ENCODE measurements at places on chromosomes 2 and 18.

DNA sequence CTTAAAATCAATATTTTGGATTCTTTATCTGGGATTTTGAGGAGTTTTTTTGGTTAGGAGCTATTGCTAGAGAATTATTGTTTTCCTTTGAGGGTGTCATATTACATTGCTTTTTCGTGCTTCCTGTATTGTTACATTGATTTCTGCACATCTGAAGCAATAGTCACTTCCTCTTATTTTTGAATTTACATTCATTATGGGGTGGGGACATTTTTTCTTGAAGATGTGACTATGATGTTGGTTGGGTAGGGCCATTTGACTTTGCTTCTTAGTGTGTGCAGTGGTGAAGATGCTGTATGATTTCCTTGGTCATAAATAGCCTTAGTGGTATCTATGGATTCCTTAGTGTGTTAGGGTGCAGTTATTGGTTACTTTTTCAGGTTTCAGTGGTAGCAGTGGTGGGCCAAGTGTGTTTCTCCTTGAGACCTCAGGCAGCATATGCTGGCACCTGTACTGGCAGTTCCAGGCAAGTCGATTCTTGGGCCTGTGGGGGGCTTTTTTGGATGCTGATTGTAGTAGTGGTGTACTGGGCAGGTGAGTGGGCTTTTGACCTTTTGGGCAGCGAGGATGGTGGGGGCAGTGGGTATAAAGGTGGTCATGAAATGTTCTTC is 61.8 kb downstream of the ARHGAP25 start:
- no peak for DNase-seq

- no peak for DNase-seq
Measured at GRCh38 chr18:49524349-49524748, 37.3 kb upstream of the C18orf32 start.

GRCh38 chr18:76348267-76349066 is 146.6 kb downstream of the ZNF516 start:
- no peak for DNase-seq

GRCh38 chr18:61608316-61608715 is 275.1 kb downstream of the CDH20 start:
- DNase-seq = no peak

DNA sequence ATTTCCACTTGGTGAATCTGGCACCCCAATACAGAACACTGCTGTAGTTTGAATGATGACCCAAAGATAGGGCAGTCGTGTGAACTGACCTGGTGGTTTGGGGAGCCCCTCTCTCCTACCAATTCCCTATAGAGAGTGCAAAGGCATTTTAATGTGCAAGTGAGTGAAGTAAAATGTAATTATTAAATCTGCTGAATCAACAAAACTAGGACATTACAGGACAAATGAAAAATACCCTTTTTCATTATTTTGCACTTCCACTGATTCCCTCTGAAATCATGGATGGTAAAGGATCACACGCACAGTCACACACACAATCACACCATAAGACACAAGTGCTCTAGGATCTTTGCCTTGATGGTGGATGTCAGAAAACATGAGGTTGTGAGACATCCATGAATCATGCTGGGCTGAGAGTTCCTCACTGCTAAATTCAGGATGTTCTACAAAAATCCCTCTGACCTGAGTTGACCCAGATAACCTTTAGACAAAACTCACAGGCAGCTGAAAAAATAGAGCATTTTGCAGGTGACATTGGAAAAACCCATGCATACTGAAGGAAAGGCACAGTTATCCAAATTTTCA is 197.4 kb downstream of the FBXO15 start:
- no peak for DNase-seq

DNA sequence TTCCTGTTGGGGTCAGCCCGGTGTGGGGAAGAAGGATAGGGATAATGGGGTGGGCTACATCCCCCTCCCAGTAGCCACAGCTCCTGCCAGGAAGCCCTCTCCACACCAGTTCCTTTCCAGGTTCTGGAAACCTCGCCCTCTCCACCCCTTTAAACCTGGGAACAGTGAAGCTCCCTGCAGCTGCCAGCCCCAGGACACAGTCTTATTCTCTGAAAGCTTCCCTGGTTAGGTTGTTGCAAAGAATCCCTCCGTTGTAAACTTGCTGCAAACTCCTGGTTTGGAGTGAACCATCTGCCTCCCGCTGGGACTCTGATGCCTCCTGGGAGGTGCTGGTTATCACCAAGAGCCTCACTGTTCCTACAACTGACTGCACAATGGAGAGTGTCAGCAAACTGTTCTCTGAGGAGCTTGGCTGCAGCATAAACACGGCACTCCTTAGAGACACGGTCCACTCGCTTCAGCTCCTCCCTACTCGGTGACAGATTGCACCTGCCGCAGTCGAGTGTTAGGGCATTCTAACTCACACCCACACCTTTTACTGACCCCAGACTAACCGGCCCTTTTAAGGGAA is 261.8 kb upstream of the RAB6C start:
- DNase-seq = no peak

DNA sequence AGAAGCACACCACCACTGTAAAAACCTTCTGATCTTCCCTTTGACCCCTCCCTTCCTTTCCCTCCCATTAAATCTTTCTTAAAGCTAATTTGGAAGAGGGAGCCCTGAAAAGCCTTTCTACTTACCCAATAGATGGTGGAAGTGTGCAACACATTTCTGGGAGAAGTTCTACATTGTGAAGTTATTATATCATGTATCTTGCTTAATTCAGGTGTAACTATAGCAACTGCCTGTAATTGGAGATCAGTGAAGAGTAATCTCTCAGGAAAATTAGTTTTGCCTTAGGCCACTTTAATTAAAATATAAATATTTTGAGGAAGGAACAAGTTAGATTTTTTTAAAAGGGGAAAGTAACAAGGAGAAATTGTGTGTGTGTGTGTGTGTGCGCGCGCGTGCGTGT is 266.0 kb downstream of the SH3BP4 start:
- DNase-seq = peak; percentile 54

- no peak for DNase-seq
Measured at GRCh38 chr2:166332106-166332505, 43.6 kb downstream of the SCN9A start.

- no peak for DNase-seq
Measured at GRCh38 chr2:28360718-28361293, 31.9 kb upstream of the FOSL2 start.

DNA sequence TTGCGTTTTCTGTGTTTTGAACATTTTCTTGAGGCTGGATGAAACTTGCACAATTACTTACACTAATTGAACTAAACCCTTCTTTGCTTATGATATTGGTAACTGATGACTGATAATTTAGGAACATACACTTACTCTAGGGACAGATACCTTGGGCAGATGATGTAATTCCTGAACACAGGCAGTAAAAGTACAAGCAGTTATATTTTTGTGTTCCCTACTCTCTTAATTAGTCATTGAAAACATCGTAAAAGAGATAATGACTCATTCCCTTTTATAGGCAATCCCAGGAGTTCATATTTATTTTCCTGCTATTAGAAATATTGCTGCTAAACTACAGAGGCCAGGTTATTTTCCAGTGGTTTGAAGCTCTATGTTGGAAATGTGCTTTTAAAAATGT is 46.4 kb downstream of the CCDC85A start:
- DNase-seq = peak; percentile 57

GRCh38 chr2:241379481-241380480 is 23.7 kb downstream of the FARP2 start:
- peak; percentile 74 for DNase-seq

- DNase-seq = no peak
Measured at GRCh38 chr2:55628931-55629330, 11.5 kb upstream of the PPP4R3B start.

DNA sequence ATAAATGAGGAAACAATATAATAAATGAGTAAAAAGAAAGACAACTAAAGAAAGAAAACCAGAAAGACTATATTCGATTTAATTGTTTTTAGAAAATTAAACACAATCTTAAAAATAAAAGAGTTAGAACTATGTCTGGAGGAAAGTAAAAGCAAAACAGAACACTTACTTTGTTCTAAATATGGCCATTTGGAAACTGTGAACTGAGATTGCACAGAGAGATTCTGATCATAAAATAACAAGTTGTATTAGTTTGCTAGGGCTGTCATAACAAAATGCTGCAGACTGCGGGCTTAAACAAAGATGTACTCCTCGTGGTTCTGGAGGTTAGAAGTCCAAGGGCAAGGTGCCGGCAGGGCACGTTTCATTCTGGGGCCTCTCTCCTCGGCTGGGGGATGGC is 128.1 kb upstream of the AQP4 start:
- no peak for DNase-seq

- DNase-seq = no peak
Measured at GRCh38 chr2:212392544-212392943, 146.1 kb downstream of the ERBB4 start.

- no peak for DNase-seq
Measured at GRCh38 chr2:2698182-2699120, 367.4 kb upstream of the MYT1L start.

GRCh38 chr2:196274387-196274809 is 103.0 kb upstream of the STK17B start:
- no peak for DNase-seq

DNA sequence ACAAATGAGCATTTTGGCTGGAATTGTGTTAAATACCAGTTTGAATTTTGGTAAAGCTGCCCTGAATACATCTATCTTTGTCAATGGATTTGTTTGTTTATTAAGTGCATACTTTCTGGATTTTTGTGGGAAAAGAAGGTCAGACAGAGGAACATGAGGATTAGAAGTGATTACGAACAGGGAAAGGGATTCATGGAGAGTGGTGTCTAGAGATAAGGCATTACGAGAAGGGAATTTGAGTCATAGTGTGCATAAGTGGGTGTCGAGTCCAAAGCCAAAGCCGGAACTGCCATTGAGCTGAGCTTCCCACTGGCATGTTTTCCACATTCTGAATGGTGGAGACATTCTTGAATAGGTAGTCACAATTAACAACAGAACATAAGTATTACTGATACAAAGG is 68.9 kb upstream of the EFEMP1 start:
- peak; percentile 99 for DNase-seq

All from GM04503 (cell line).